LNCaP clone FGC (cell line): ENCODE measurements at places on chromosomes 2 and 18.

GRCh38 chr2:217798191-217798590 lies 204.6 kb downstream of the TNS1 start:
- no peak for DNase-seq

- DNase-seq = no peak
Observed at GRCh38 chr2:151887164-151887563, 58.9 kb upstream of the ARL5A start.

DNA sequence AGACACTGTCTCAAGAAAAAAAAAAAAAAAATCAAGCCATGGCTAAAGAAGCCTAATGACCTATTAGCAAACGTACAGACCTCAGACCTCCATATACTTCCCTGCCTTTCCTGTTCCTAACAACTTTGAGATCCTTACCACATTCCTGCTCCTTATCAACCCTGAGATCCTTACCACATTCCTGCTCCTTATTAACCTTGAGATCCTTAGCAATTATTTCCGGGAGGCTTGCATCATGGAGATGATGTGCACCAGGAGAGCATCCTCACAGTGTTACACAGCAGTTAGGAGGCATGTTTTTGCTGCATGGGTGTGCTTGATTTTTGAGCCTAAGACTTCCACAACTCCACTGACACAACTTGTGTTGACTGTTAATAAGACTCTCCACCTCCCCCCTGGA lies 54.6 kb upstream of the RASGRP3 start:
- DNase-seq = no peak

- no peak for DNase-seq
Observed at GRCh38 chr18:58866773-58867150, 2.1 kb downstream of the ZNF532 start.

- DNase-seq = no peak
Observed at GRCh38 chr2:70981866-70982810, 3.7 kb downstream of the ANKRD53 start.

DNA sequence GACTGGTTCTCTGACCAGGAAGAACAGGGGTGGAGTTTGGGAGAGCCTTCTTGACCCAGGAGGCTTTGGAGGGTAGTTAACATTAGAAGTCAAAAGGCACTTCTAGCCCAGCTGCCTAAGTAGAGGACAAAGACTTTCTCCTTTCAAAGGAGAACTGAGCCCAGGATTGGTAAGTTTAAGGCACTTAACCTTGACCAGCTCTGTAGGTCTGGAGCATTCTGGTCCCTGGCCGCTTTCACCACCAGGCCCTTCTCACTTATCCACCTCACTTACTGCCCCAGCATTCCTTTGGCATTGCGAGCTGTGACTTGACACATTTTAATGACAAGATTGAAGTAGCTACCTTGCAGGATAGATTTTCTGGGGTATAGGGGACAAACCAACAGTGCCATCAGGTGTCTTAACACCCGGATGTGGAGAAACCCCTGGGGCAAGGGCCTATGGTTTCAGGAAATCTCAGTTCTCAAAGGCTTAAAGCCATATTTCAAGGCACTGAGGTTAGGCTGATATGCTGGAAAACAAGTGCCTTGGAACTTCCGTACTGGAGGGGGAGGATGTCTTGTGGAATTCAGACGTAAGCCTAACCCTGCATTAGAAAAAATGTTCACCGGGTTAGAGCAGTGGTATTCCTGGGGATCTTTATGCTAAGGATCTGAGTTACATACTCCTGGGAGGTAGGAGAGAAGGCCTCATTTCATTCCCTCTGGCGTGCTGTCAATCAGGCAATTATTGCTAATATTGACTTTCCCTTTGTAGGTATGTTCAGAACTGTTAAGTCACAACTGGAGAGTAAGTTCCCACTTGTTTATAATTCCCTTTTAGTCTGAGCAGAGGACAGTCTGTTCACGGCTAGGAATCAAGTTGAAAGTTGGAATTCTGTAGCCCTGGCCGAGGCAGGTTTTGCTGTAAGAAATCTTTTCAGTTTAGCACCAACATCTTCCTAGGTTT lies 4.3 kb downstream of the C2orf68 start:
- DNase-seq = no peak

- DNase-seq = peak; percentile 10
Observed at GRCh38 chr2:102975996-102976975, 214.5 kb downstream of the TMEM182 start.

- no peak for DNase-seq
Observed at GRCh38 chr18:74438091-74438490, 19.0 kb downstream of the DIPK1C start.

DNA sequence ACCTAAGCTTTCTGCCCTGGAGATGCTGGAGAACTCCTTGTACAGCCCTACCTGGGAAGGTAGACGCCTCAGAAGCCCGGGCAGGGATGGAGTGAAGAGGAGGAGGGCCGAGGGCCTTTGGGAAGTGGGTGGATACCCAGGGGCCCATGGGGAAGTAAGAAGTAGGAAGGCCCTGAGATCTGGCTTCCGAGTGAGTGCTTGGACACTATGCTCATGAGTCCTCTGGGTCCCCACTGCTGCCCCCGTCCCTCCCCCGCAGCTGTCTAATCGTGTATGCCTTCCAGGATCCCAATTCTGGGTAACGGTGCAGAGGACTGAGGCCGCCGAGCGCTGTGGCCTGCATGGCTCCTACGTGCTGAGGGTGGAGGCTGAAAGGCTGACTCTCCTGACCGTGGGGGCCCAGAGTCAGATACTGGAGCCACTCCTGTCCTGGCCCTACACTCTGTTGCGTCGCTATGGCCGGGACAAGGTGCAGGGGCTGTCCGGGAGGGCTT lies 1.1 kb downstream of the DOK1 start:
- no peak for DNase-seq

GRCh38 chr2:8701681-8702379 lies 20.0 kb downstream of the ID2 start:
- no peak for DNase-seq

DNA sequence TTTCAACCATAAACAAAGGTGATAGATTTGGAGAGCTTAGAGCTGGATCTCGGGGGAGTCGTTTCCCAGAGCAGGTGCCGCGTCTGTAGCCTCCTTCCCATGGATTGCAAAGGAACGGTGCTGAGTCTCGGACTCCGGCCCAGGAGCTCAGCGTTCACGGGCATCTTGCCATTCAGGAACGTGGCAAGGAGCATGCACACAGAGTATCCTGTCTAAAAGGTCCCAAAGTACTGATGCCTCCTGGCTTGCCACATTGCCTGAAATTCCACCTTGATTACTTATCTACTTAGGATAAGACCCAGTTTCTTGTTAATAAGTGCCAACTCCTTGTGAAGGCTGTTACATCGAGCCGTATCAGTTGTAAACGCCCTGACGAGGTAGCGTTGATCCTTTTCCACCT lies 197.8 kb upstream of the MYT1L start:
- DNase-seq = no peak

GRCh38 chr2:219672406-219672805 lies 45.0 kb downstream of the SLC4A3 start:
- DNase-seq = no peak

GRCh38 chr2:150549381-150549780 lies 61.9 kb upstream of the RND3 start:
- DNase-seq = no peak
